ENCODE measurements at places on chromosomes 1 and 21.
A peak's percentile ranks its signal among the peaks of the same experiment; 100 is the strongest.

GRCh38 chr1:154810571-154810970, 59.5 kb downstream of the KCNN3 start:
- DNase-seq = no peak

- DNase-seq = no peak
These were observed 386.3 kb downstream of the DISC1 start for GRCh38 chr1:232012773-232013386.

- DNase-seq = no peak
These were observed 22.0 kb upstream of the DNASE2B start for GRCh38 chr1:84376000-84376910.

DNA sequence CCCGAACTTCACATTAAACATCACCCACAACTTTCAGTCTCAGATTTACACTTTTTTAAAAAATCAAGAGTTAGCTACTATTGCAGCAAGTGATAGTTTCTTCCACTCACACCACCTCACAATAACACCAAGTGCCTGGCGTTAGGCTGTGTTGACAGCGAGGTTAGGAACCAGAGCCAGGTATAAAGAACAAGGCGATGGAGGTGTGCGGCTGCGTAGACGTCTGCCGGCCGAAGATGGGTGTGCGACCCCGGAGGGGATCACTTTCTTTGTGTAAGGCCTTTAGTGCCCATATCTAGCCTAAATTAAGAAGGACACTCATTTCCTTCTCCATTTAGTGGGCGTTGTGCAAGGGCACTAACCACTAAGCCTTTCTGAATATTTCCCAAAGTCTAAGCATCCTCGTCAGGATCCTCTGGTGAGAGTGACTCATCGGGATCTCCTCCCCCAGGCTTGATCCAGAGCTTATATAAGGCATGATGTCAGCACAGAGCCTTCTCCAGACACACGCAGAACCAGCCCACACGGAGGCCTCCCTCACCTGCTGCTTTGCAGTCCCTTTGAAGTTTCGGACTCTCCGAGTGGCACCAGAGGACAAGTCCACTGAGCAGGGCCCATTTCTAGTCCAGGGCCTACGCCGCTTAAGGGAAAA, 11.8 kb downstream of the NHLH2 start:
- no peak for DNase-seq

DNA sequence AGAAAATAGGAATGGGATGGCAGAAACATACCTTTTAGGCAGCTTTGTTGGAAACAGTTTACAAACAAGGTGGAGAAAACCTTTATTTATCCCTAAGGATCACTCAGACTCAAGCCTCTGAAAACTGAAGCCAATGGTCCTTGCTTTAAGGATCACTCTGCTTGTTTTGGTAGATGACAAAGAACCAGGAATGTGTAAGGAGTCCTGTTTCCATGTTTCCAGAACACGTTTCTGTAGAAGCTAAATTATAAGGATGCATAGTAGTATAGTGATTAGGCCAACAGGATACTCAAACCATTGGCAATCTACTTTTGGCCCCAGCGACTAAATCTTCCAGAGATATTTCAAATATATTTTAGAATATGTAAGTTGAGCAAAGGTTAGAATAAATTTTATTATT, 149.1 kb upstream of the HP1BP3 start:
- DNase-seq = no peak

DNA sequence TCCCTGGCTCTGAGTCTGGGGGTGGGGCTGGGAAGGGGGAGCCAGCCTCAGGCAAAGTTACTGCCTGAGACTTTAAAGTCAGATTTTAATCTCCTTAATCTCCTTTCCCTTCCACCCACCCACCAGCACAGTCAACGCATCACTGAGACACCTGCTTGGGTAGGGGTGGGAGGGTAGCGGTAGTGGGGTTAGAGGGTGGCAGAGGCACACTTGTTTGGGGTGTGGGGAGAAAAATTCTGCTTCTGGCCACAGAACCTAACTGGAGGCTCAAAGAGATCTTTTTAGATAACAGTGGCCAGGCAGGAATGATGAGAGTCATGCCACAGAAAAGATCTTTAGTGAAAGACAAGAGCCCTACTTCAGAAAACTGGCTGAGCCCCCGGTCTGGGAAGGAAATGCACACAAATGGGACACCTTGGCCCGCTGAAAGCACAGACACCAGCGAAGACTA, 44.1 kb downstream of the CD247 start:
- peak; percentile 60 for DNase-seq

DNA sequence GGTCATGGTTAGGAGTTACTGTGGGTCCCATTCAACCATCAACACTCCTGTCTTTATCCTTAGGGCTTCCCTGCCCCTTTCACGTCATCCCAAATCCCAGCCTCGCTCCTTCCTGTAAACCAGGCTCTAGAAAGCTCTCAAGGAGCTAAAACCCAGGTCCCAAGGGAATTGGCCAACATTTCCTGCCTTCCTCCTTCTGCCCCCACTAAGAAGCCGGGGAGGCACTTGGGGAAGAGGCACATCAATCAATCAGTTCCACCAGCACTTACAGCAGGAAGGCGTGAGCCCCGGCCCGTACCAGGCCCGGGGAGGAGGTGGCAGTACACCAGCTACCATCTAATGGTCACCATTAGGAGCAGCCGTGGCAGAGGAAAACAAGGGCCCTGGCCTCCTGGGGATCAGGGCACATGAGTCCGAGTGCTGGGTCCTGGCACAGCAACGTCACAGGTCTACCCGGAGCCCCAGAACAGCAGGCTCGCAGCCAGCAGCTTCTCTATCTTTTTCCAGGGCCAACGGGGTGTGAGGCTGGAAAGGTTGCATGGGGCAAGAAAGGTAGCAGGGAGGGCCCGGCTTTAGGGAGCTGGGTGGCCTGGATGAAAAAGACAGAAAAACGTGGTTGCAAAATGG, 108.6 kb downstream of the CASZ1 start:
- DNase-seq = no peak

DNA sequence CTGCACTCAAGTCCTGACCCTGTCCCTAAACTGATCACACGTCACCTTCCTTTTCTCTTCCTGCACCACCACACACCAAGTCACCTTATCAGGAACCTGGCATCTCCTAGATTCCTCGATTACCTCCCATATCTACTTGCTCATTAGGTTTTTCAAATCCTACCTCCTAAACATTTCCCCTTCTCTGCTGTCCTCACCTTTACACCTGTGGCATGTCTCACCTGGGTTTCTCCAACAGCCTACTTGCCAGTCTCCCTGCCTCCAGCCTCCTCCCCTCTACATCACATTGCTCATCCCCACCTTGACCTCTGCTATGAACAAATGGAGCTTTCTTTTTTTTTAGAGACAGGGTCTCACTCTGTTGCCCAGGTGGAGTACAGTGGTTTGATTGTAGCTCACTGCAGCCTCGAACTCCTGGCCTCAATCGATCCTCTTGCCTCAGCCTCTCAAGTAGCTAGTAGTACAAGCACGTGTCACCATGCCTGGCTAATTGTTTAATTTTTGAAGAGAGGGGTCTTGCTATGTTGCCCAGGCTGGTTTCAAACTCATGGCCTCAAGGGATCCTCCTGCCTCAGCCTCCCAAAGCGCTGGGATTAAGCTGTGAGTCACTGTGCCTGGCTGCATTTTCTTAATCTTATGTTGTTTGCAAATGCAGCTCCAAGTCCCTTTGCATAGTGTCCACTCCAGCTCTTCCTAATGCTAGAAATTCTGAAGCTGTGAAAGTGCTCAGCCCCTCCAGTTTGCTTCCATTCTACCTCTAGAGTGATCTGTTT, 6.3 kb downstream of the IGSF9 start:
- DNase-seq = no peak

DNA sequence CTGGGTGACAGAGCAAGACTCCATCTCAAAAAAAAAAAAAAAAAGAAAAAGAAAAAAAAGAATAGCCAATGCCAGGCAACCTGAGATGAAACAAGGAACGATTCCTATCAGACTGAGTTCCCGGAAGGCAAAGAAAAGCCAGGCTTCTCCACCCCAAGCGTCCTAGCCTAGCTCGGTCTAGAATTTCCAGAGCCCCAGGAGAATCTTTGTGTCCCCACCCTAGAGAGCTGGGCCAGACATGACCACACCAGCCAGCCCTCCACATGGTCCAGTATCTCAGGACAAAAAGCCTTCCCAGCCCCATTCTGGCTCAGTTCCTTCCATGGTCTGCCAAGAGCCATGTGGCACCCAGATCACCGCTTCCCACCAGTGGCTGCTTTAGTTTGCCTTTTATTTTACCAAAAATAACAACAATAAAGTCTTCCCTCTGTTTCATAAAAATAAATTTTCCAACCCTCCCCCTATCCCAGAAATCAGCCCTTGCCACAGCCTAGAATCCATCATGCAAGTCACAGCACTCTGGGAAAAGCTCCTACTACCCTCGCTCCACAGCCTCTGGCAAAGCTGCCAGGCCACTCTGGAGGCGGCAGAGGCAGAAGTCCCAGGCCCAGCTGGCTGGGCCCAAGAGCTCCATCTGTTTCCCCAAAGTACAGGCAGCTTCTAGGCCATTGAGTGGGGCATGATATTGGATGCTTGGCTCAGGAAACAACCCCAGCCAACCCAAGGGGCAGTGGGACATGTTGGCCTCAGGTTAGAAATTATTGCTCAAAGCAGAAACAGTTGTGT, 3.5 kb upstream of the MKNK1 start:
- DNase-seq = no peak

DNA sequence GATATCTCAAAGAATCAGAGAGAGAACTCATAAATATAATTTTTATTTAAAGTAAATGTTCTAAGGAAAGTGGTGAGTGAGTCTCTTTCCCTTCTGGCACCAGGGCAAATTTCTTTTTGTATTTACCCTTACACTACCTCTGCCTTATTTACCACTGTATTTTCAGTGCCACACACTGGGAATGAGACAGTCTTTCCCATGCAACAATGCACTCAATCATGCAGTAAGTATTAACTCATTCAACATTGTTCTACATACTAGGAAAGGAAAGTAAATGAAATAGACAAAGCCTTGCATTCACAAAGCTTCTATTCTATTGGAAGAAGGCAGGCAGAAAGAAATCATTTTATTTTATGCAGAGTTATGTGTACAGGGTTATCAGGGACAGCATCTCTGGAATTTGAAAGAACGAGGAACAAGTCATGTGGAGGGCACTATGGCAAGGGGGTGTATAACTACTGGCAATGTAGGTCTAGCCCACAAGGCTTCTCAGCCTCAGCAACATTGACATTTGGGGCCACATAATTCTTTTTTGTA, 129.8 kb upstream of the PRDX6 start:
- no peak for DNase-seq

GRCh38 chr1:78586572-78586971, 33.7 kb upstream of the IFI44L start:
- no peak for DNase-seq

DNA sequence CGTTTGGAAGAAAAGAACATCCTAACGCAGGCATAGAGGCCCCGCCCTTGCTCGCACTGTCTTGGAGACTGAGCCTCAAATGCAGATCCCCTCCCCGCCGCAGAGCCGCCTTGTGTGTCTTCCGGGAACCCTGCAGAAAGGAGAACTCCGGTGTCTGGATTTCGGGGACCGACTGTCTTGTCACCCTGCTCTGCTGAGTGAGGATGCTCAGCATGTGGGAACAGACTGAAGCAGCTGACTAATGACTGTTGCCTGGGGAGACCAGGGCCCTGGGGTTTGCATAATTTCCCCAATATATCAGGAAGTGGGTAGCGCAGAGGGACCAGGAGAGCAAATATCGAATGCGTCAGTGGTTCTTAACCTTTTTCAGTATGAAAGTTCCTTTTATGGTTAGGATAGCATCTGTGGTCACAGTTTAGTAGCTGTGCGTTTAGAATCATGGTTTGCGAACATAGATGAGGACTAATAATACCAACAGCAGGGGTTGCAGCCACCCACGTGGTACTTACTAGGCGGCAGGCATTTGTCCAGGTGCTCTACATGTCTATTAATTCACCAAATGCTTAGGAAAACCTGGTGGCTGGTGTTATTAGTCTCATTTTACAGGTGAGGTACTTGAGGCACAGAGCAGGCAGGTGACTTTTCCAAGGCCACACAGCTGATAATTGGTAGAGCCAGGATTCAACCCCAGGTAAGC, 14.3 kb downstream of the GPR137B start:
- peak; percentile 7 for DNase-seq

DNA sequence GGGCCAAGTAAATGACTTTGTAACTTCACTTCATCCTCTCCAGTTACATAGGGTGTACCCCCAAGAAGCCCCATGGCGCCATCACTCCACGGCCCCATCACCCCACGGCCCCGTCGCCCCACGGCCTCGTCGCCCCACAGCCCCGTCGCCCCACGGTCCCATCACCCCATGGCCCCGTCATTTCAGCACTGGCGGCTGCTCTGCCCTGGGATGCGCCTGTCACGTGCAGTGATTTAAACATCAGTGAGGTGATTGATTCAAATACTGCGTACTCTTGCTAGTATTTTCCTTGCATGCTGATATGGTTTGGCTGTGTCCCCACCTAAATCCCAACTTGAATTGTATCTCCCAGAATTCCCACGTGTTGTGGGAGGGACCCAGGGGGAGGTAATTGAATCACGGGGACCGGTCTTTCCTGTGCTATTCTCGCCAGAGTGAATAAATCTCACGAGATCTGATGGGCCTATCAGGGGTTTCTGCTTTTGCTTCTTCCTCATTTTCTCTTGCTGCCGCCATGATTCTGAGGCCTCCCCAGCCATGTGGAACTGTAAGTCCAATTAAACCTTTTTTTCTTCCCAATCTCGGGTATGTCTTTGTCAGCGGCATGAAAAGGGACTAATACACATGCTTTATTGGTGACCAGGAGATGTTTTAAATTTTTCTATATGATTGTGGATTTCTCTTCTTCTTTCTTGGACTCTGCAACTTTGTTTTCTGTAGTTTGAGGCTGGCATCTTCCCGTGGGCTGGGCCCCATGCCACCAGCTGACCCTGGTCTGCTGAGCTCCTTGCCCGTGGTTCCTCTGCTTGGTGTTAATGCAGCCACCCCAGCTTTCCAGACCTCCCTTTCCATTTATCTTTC, 50.1 kb upstream of the PCBP3 start:
- no peak for DNase-seq

DNA sequence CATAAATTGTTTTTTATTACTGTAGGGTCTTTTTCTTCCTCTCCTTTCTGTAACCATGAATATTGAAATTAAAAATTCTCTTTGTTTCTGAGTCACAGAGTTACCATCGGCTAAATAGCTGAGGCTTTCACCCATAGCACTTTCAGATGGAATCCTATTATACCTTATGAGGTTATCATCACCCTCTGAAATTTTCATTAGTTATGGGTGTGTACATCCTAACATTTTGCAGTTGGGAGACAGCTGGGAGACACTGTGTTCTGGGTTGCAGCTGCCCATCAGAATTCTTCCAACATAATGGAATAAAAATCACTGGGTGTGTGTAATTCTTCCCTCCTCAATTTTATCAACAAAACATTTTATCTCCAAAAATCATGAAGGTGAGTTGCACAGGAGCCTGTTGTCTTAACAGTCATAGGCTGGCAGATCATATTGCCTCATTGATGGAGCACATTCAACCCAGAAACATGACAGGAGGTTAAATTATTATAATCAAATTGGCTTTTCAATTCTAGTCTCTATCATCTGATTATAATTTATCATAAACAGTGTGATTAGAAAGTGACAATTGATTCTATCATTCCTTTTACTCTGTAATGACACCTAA, 17.4 kb downstream of the CYYR1 start:
- no peak for DNase-seq

GRCh38 chr1:224170748-224171478, 12.1 kb upstream of the DEGS1 start:
- no peak for DNase-seq

- no peak for DNase-seq
These were observed 155.9 kb upstream of the L1TD1 start for GRCh38 chr1:62038594-62039284.

GRCh38 chr1:45473302-45473701, 17.7 kb downstream of the TESK2 start:
- no peak for DNase-seq

Measured in activated T-cell treated with anti-CD3 and anti-CD28 coated beads for 4 hours (primary cell).